ENCODE measurements at places on chromosomes 12 and 14.

DNA sequence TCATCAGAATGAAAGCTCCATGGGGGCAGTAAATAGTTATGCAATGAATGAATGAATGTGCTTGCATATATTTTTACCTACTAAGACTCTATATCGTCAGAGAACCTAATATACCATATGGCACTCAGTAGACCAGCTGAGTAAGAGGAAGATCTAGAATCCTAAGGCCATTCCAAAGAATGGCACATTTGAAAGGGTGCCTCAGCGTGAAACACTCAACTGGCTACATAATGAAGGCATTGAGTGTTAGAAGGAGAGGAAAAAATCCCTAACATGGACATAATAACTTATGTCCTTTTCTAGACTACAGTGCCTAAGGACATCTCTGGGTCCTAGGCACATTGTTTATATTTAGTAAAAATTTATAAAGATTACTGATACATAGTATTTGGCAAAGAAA lies 61.7 kb upstream of the ARID2 start:
- DNase-seq = no peak

DNA sequence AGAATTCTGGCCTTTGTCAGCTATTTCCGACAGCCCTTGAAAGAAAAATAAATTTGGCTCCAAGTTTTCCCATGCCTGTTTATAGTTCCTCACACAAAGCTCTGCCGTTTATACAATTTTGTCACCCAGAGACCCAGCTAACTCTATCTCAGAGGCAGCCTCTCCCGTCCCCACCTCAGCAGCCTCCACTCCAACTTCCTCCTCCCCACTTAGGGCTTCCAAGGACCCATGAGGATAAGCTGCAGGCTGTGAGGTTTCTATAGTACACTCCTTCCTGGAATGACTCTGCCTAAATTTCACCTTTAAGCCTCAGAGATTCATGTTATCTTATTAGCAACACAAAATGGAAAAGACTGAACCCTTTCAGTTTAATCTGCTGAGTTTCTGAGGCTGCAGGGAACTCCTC lies 71.8 kb downstream of the TTC9 start:
- DNase-seq = no peak

GRCh38 chr12:4283512-4284255 lies 10.1 kb downstream of the CCND2 start:
- DNase-seq = no peak

DNA sequence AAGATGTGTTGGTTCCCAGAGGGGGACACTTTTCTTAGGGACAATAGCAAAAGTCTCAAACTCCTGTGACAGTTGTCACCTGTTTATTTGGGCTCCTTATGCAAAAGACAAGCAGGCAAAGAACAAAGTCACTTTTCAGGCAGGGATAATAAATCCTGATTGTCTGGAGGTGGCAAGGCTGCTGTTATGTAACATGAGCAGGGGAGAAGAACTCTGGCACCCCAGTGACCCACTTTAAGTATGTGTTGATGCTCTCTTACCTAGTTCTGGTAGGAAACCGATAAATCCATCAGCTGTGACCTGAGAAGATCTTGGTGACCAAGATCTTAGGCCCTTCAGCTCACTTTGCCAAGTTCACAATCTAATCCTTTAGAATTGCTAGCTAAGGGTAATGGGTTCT lies 17.4 kb downstream of the MDGA2 start:
- DNase-seq = no peak

GRCh38 chr14:53331247-53331646 lies 178.1 kb upstream of the DDHD1 start:
- DNase-seq = no peak

GRCh38 chr14:71166180-71166837 lies 259.1 kb downstream of the PCNX1 start:
- peak; percentile 11 for DNase-seq

DNA sequence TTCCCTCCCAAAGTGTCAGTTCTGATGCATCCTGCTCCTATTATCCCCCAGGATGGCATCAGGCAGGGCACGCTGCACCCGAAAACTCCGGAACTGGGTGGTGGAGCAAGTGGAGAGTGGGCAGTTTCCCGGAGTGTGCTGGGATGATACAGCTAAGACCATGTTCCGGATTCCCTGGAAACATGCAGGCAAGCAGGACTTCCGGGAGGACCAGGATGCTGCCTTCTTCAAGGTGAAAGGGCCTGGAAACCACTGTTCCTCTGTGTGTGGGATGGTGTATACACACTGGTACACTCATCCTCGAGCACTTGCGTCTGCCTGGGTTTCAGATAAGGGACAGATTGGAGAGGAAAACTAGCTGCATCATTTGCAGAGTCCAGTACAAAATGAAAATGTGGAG lies 1.0 kb downstream of the IRF9 start:
- no peak for DNase-seq

DNA sequence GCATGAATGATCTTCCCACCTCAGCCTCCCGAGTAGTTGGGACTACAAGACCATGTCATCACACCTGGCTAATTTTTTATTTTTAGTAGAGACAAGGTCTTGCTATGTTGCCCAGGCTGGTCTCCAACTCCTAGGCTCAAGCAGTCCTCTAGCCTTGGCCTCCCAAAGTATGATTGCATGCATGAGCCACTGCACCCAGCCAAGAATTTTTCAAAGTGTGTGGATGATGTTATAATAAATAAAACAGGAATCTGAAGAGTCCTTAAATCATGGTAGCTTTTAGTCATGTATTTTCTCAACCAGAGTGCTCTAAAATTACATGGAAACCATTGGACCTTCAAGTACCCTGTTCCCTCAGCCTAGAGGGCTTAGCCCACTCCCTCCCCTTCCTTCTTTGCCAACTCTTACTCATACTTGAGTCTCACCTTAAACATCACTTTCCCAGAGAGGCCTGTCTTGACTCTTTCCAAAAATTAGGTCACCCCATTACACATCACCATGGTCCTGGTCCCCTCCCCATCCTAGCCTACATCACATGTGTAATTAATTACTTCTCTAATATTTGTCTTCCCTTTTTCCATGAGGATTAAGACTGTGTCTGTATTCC lies 52.2 kb upstream of the BICDL1 start:
- DNase-seq = no peak

DNA sequence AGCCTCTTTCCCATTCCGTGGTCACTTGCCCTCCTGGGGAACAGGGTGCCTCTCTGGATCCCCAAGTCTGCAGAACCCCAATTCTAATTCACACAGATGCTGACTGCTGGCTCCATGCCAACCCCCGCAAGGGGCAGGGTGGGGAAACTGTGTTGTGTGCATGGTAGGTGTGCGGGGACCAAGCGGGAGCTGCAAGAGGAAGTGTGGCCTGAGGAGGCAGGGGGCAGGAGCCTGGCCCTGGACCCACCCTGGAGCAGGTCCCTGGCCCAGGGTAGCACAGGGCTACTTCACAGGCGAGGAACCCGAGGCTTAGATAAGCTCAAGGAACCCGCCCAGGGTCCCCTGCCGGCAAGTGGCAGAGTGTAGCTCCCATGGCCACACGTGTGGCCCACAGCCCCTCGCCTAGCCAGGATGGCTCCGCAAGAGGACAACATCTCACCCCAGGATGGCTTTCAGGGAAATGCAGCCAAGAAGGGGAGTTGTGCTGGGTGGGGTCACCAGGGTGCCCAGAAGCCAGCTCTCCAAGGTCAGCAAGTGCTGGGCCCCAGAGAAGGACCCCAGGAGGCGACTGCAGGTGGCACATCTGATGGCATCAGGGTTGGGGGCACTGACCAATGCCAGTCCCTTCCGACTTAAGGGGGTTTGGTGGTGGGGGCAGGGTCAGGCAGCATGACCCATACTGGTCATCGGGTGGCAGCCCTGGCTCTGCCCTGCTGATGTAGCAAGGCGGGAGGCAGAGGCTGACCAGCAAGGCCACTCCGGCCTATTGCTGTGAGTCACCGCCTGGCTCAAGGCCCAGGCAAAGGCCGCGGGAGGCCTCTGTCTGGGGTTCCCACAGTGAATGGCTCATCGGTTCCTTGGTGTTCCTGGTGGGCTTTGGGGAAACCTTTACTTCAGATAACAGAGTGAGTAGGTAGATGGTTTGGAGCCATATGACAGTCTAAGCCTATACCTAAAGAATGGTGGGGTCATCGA lies 37.3 kb upstream of the EML1 start:
- no peak for DNase-seq

DNA sequence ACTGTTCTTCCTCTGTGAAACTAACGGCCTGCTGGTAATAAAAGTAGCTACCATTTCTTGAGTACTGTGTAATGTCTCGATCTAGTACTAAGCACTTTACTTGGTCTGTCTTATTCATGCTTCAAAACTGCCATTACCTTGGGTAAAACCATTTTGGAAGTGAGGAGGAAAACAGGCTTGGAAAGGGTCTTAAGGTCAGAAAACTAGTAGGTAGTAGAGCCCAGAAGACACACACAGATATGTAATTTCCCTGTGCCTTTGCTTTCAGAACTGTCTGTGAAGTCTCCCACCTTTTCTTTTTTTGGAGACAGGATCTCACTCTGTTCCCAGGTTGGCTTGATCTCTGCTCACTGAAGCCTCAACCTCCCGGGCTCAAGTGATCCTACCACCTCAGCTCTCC lies 3.4 kb upstream of the DDX55 start:
- DNase-seq = no peak

DNA sequence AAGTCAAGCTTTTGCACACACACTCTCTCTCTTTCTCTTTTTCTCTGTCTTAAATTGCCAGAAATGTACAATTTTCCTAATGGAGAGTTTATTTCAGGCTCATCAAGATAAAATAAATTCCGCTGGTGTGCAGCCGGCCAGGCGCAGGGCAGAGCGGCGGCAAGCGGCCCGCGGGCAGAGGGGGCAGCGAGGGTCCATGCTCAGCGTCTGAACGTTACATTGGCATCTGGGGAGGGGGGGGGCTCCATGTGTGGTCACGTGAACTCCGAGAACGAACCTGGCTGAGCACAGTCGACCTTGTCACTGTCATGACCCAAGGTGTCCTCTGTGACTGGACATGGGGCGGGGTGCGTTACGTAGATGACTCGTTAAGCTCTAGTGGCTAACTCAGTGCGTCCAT lies 23.8 kb upstream of the FZD10 start:
- DNase-seq = no peak

All from K562 (cell line).